ENCODE measurements at places on chromosomes 16 and 17. TPM values are rescaled to one million over a fixed set of nuclear protein-coding genes. Genes with fewer than 3 reads are reported as not detected.

Gene VASN
- 0.89 TPM for total RNA-seq

Gene NF1
- 30.8 TPM for total RNA-seq

Gene HIC1
- 12.3 TPM for total RNA-seq

Gene PRR11
- 1.9 TPM for total RNA-seq

Gene MYL4
- total RNA-seq, result not detected

GRCh38 chr17:17206124-17206912 lies at the start of gene PLD6:
PLD6 (minus strand) TSS chr17:17206333; CDS start chr17:17206286, 47 bp downstream.
- peak; percentile 94 for DNase-seq

DNA sequence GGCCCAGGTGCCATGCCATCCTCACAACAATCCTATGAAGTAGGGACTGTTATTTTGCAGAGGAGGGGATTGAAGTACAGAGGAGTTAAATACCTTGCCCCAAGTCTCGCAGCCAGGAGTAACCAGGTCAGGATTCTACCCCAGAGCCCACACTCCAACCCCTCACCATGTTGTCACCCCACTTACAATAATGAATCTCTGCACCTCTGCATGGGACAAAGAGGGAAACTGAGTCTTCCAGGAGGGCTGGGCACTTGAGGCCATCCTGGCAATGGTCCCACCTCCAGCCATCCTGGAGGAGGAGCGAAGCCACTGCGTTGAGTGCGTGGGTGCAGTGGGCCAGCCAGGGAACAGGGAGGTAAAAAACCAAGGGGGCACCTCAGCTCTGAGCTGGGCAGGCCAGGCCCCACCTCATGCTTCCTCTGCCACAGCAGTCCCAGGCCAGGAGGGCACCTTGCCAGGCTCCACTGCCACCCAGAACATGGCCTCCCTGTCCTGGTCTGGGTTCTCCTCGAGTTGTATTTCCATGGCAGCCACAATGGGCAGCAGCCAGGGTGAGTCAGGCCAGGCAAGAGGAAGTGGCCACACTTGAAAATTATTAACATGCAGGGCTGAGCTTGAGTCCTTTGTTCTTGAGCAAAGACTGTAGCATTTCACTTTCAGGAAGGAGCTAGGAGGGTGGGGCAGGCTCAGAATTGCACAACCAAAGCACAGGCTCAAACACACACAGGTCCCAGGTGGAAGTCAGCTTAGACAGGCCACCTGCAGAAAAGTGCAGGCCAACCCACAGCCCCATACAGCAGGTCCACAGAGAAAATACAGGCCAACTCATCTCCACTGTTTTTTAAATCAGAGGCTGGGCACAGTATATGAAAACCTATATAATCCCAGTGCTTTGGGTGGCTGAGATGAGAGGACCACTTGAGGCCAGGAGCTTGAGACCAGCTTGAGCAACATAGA lies 52.1 kb downstream of the CUEDC1 start:
- DNase-seq, result no peak

DNA sequence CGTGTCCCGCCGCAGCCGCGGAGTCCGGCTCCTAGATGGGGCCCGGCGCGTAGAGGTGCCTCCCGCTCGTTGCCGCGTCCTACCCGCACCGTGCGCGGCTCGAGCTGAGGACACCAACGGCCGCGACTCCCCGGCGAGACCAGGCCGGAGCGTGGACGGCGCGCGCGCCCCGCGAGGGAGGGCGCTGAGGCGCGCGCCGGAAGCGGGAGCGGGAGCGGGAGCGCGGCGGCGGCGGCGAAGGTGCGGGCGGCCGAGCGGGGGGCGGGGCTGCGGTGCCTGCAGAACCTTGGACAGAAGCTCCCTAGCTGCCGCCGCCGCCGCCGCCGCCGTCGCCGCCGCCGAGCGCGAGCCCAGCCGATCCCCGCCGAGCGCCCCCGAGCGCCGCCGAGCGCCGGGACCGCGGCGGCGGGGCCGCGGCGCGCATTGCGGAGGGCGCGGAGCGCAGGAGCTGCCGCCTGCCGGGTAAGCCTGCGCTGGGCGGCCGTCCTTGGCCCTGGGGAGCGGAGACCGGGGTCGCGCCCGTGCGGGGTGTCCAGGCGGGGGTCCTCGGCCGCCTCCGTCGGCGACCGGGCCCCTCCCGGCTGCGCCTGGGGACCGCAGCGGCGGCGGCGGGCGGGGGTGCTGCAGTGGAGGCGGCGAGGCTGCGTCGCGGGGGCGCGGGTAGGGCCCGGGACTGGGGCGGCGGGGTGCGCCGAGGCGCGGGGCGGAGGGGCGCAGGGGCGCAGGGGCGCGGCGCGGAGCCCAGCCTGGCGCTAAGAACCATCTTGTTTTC lies at the start of gene CDK5R1:
Gene CDK5R1, plus strand, starts transcription at position 293 of the 772 bp plus-strand sequence. CDS start 628 bp downstream, outside the sequence.
- peak; percentile 77 for DNase-seq

GRCh38 chr16:77790009-77790372 lies 1.6 kb downstream of the VAT1L start:
- DNase-seq, result no peak

- peak; percentile 71 for DNase-seq
These were observed 105.4 kb downstream of the TRIM37 start for GRCh38 chr17:59001158-59001814.

GRCh38 chr17:15485045-15485444 lies 17.6 kb upstream of the CDRT4 start:
- no peak for DNase-seq

DNA sequence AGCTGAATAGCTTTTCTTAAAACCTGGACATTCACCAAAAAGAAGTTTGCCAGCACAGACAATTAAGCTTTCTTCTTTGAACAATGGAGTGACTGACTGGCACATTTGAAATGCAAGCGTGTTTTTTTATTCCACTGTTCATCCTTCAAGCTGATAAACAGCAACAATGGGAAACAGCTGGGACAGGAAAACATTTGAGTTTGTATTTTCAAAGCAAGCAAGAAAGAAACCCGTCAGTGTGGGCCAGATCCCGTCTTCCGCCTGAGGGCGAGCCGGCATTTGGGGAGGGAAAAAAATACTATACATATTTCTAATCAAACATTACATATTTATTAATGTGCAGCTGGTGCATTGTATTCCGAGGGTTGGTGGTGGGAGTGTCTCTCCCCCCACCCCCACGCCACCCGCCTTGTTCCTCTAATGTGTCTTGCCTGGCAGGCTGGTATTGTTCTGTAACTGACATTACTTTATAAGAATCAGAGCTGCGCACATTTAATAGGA lies 94.3 kb downstream of the CYLD start:
- DNase-seq, result no peak

GRCh38 chr17:48261297-48261880 lies 153.8 kb downstream of the SNX11 start:
- DNase-seq, result no peak

DNA sequence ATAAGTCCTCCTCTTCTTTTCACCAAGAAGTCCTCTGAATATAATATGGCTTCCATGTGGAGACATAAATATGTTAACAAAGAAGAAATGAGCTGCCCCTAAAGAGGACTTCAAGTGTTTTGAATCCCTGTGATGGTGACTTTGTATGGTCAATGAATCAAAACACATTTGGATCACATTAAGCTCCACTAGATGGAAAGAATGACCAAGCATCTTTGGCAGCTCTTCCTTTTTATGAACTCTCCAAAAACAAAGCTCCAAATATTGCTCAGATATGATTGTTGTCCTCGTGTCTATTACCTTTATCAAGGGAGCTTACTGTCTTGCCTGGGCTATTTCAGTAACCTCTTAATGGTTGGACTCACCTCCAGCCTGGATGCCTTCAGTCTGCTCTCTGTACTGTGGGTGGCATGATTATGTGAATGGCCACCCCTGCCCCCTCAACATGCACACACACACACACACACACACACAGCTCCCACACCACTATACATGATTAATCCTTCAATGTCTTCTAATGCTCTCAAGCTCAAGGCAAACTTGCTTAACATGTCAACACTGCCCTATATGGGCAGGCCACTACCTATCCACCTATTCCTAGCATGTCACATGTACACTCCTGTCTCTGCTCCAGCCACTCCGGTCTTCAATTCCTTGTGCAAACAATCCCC lies 346.6 kb upstream of the SALL1 start:
- no peak for DNase-seq

DNA sequence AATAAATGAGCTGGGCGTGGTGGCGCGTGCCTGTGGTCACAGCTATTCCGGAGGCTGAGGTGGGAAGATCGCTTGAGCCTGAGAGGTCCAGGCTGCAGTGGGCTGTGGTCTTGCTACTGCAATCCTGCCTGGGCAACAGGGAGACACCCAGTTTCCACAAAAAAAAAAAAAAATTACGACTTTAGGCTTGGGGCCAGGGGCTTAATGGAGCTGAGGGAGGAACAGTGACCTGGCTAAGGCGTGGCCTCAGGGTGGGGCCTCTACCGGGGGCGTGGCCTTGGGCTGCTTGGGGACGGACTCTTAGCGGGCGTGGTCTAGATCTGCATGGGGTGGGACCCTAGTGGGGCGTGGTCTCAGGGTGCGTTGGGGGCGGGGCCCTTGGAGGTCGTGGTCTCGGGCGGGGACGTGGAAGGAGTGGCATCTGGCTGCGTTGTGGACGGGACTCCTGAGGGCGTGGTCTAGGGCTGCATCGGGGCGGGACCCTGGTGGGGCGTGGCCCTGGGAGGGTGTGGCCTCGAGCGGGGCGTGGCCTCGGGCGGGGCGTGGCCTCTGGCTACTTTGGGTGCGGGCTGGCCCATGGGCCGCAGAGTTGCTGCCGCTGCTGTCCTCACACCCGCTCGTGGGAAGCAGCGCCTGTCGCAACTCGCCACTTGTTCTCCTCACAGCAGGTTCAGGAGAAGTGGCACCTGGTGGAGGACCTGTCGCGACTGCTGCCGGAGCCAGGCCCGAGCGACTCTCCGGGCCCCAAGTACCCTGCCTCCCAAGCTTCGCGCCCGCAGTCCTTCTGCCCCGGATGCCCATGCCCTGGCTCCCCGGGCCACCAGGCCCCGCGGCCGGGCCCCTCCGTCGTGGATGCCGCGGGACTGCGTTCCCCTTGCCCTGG lies 5.8 kb upstream of the C17orf99 start:
- peak; percentile 93 for DNase-seq

- peak; percentile 51 for DNase-seq
These were observed 219.3 kb upstream of the GSE1 start for GRCh38 chr16:85393674-85394451.

DNA sequence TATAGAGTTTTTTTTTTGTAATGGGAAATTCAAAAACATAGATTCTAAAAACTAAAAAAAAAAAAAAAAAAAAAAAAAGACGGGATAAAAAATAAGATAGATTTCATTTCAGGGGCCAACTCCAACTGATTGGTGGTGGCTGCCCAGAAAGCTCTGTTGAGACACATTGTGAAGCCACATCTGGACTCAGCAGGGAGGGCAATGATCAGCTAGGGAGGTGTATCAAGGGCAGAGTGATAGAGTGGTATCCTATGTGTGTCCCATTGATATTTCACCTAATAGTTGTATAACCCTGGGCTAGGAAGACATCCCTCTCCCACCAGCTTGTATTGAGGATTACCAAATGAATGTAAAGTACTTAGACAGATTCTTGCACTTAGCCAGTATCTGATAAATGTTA lies 6.7 kb upstream of the CMTR2 start:
- no peak for DNase-seq

DNA sequence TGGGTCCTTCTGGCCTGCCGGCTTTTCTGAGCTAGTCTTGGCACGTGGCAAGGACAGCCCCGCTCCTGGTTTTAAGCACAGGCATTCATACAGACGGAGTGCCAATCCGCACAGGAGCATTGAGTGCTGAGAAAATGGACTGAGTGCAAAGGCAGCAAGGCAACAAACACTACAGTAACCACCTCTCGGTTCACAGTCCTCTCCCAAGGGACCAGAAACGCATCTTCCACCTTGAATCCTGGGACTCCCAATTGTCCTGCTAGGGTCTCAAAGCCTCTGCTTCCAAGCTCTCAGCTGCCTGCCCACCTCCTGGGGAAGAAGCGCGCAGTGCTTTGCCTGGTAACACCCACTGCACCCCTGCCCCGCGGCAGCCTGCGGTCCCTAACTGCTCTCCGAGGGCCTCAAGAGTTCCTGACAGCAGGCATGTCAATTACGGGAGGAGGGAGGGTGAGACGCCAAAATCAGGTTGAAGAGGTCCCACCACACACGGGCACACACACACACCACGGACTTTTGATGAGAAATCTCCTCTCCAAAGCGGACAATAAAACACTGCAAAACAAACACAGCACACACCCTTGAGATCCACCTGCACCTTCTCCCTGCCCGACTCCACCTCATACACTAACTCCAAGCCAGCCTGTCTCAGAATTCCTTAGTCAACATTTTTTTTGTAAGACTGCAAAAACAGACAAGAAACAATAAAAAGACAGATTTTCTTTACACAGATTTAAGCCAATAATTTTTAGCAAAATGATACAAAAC lies 15.0 kb downstream of the SLC16A3 start:
- no peak for DNase-seq

GRCh38 chr17:41967141-41967920 lies 736 bp downstream of the CNP start:
- no peak for DNase-seq

GRCh38 chr16:54128629-54129234 lies 157.9 kb downstream of the IRX3 start:
- DNase-seq, result no peak

DNA sequence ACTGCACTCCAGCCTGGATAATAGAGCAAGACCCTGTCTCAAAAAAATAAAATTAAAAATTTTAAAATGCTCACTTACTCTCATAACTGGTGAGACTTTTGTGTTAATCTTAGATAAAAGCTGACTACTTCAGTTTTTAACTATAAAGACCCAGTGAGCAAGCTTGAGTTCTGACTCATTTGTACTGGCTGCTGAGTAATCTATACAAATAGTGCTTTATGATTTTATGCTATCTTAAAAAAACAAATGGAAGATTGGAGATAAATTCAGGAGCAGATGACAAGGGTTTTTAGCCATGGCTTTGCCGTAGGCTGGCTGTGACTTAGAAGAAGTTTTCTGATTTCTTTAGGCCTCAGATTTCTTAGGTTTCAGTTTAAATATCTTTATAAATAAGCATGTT lies 30.5 kb downstream of the SNTB2 start:
- no peak for DNase-seq

GRCh38 chr17:16422416-16422815 lies 7.0 kb downstream of the TRPV2 start:
- no peak for DNase-seq

- no peak for DNase-seq
These were observed 16.2 kb upstream of the PHF12 start for GRCh38 chr17:28967221-28968135.

DNA sequence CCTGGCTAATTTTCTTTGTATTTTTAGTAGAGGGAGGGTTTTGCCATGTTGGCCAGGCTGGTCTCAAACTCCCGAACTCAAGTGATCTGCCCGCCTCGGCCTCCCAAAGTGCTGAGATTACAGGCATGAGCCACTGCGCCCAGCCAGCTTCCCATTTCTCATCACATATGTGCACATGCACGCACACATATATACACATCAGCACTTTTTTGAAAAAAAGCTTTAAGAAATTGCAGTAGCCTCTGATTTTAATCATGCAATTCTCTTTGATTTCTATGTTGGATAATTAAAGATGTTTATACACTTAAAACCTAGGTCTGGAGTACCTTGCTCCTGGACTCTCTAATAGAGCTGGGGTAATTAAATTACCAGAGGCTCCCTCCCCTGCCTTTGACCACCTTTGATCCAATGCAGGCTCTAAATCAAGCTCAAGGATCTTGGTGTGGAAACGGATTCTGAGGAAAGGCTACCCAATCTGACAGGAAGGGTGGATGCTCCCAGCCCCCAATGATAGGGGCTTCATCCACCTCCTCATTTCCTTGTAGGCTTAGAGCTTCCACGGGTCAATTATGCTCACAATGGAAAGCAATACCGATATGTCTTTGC lies 29.7 kb upstream of the GAN start:
- no peak for DNase-seq

All from T-cell (primary cell).